ENCODE measurements at places on chromosomes 16 and 17. TPM values are rescaled to one million over a fixed set of nuclear protein-coding genes. Genes with fewer than 3 reads are reported as not detected.

Gene CFAP97D1
- not detected for total RNA-seq

GRCh38 chr16:16925432-16925831 lies 545.3 kb downstream of the XYLT1 start:
- H3K27me3 ChIP-seq, result no peaks in the 10 kb centered on the region
- H3K4me3 ChIP-seq, result no peak overlapping the region

Gene CCL7
- not detected for total RNA-seq

DNA sequence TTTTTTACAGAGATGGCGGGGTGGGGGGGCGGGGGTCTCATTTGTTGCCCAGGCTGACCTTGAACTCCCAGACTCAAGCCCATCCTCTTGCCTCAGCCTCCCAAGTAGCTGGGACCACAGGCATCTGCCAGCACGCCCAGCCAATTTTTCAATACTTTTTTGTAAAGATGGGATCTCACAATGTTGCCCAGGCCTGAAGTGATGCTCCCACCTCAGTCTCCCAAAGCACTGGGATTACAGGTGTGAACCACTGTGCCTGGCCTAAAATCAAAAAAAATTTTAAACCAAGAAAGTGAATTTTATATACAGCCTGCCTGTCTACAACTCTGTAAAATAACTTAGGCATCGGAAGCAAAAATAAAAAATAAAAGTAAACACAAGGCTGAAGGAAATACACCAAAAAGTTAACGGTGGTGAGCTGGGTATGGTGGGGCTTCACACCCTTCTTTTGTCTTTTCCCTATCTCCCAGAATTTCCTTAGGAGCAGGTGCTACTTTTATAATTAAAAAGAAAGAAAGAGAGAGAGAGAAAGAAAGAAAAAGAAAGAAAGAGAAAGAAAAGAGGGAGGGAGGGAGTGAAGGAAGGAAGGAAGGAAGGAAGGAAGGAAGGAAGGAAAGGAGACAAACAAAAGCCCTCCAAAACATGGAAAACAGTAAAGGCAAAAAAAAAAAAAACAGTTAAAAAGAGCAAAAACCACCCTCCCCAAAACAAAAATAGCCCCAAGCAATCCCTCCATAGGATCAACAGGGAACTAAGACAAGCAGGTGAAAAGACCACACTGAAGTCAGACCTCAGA lies 51.4 kb downstream of the TBC1D16 start:
- H3K4me3 ChIP-seq, result no peak overlapping the region
- no peak overlapping the region for H3K27ac ChIP-seq
- DNase-seq, result no peak
- no peaks in the 10 kb centered on the region for H3K27me3 ChIP-seq
- peaks cover 2% of the 10 kb centered on the region for H3K4me1 ChIP-seq

Gene CD300LG
- not detected for total RNA-seq

GRCh38 chr16:85419503-85420408 lies 193.4 kb upstream of the GSE1 start:
- no peak for DNase-seq
- no peaks in the 10 kb centered on the region for H3K36me3 ChIP-seq
- no peak overlapping the region for H3K4me3 ChIP-seq
- H3K27me3 ChIP-seq, result peaks cover 3% of the 10 kb centered on the region
- H3K27ac ChIP-seq, result no peak overlapping the region

Gene ACE
- total RNA-seq, result not detected

- H3K27ac ChIP-seq, result peak overlapping the region; percentile 91
- H3K27me3 ChIP-seq, result no peaks in the 10 kb centered on the region
- H3K36me3 ChIP-seq, result peaks cover 5% of the 10 kb centered on the region
- peaks cover 72% of the 10 kb centered on the region for H3K4me1 ChIP-seq
Measured at GRCh38 chr16:17343028-17343427, 127.7 kb downstream of the XYLT1 start.

Gene ST6GALNAC2
- not detected for total RNA-seq
